CD8-positive, alpha-beta memory T cell (primary cell): ENCODE measurements at places on chromosomes 3 and 15.
A peak's percentile ranks its signal among the peaks of the same experiment; 100 is the strongest.

DNA sequence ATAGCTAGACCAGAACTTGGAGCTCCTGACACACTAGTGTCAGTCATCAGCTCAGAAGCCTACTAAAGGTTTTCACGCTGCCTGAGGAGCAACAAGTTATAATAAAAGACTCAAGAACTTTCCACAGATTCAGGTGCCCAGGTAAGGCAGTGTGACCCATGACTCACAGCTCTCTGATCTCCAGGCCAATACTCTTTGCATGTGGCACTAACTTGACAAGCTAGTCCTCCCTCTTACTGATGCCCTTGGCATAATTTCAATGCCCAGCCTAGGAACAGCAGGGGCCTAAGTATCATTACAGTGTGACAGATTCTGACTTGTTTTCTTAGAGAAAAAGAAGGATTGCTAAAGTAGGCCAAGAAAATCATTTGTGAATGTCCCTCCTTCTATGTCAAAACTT, 38.4 kb downstream of the MEIS2 start:
- DNase-seq = no peak

DNA sequence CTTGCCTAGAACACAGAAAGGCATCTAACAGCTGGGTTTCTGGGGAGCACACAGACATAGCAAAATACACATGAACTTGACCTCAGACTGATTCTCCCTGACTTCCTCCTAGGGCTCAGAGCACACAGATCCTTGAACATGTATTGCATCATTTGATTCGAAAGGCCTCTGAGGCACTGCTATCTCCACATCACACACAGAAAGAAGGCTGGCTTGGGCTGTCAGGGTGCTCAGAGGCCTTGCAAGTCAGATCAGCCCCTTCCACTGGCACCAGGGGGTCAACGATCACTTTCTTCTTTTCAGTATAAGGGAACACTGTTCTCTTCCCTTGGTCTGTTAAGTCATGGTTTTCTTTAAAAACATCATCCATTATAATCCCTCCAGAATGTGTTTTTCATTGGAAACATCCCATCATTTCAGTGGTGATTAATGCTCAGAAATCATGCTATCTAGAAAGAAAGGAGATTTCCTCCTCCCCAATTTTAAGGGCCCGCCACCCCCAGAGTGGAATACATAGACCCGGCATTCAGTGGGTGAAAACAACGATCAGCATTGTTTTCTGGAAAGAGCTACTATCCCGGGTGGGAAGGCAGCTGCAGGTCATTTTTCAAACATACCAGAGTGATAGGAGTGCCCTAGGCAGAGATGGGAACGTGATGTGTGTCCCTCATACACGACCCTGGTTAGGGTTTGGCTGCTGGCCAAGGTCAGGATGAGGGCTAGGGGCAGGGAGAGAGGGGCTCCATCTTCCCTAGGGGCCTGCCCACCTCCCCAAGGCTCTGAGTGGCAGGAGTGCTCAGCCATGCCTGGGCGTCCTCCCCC, 253.3 kb upstream of the LYSMD4 start:
- DNase-seq = peak; percentile 10

- no peak for DNase-seq
Measured at GRCh38 chr3:69174871-69175737, 52.7 kb upstream of the LMOD3 start.

GRCh38 chr15:75154461-75155062, 47.1 kb upstream of the C15orf39 start:
- DNase-seq = no peak

DNA sequence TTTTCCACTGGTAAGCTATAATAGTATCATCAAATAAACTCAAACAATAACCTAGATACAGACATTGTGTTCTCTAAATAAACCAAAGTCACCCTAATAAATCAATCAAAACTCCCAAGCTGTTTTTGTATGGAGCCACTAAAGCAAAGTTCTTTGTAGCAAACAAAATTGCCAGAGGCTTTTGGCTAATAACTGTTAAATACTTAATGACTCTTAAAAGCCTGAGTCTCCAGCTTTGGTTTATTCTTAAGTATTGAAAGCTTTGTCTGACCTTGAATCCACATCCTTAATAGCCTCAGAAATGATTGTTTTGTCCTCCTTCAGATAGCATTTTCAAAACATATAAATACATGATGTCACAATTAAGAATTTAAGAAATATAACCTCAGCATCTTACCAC, 725.3 kb downstream of the SI start:
- no peak for DNase-seq

DNA sequence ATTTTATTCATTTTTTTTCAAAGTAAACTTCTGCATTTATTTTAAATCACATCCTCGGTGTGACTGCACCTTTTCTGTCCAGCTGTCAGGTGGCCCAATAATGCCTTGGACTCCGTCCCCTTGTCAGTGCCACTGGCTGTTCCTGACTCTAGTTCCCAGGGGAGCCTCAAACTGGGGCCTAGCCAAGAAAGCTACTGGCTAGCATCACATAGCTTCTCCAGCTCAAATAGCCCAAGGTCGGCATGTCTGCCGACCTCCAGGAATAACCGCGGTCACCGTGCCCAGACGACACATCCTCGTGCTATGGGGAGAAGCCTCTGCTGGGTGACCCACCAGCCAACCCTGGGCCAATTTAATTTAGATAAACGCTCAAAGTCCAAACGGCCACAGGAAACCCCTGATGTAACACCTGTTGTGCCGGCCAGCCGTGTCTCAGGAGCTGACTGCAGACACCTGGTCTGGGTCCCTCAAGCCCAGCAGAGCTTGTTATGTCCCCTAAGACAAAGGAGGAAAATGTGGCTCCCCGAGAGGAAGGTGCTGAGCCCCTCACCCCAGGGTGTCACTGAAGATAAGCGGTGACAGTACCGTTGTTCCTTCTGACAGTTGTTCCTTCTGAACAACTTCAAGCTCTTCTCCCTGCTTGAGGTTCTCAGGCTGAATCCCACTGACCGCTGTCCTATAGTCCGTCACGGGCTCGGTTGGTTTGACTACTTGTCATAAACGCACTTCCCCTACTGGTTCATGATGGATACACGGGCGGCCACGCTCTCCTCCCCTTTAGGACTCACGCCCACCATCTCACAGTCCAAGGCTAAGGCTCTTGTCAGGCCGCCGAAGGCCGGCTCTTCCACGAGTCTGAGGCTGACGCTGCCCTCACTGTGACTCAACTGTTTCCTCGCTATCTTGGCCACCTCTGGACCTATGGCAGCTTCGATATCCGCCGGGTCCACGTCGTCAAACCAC, 126.2 kb downstream of the KLF13 start:
- no peak for DNase-seq

DNA sequence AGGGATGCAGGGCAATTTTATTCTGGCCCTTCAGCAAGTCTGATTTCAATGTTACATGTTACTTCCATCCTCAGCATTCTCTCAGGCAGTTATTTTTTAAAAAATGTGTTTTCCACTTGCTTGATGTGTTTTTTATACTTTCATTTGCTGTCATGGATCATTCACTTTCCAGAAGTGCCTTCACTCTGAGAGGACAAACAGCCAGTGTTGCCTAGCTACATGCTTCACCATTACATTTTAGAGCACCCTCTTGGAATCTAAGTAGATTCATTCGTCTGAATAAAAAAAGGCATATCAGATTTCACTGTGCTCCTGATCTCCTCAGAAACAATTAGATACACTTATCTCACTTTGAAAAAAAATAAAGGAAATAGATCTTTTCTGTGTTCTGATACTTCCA, 93.6 kb upstream of the POU1F1 start:
- DNase-seq = no peak
